SK-N-MC (cell line): ENCODE measurements at places on chromosomes 7 and 10.

GRCh38 chr7:34158368-34159153 is 253.2 kb downstream of the BMPER start:
- no peak for DNase-seq

GRCh38 chr10:63666836-63667383 is 145.7 kb downstream of the REEP3 start:
- DNase-seq = no peak

GRCh38 chr7:70696201-70696754 is 435.7 kb upstream of the GALNT17 start:
- no peak for DNase-seq

- DNase-seq = no peak
Measured at GRCh38 chr10:90167174-90168064, 466.0 kb downstream of the KIF20B start.

- DNase-seq = no peak
Measured at GRCh38 chr7:32117837-32118236, 47.6 kb upstream of the PDE1C start.

DNA sequence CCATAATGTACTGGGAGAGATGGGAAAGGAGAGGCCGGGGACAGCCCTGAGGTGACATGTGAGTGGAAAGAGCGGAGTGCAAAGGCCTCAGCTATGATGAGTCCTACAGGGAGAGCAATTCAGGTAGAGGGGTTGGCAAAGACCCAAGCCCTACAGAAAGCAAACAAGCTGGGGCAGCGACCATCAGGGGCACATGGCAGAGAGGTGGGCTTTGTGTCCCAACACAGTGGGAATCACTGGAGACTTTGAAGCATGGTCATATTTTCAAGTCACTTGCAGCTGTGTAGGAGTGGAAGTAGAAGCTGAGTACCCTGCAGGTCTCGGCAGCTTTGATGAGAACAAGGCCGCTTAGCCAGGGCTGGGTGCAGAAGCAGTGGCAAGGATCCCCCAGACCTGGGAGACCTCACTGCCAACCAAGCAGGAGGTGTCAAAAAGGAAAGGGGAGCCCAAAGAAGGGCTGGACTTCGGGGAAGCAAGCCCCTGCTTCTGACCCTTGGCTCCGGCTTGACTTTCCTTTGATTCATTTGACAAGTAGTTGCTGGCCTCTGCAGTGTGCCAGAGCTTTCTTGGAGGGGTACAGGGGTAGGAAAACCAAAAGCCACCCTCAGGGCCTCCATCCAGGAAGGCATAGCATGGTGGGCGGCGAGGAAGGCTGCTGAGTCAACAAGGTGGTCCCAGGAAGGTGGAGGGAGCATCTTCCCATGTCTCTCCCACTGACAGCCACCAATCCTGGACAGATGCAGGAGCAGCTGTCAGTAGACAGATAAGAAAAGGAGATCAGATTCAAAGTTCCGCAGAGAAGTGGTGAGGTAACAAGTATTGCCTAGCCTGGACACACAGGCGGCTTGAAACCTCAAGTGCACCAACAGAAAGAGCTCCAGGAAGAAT is 1.9 kb upstream of the PGAM2 start:
- no peak for DNase-seq

- no peak for DNase-seq
Measured at GRCh38 chr10:68981074-68981473, 7.5 kb upstream of the KIFBP start.

DNA sequence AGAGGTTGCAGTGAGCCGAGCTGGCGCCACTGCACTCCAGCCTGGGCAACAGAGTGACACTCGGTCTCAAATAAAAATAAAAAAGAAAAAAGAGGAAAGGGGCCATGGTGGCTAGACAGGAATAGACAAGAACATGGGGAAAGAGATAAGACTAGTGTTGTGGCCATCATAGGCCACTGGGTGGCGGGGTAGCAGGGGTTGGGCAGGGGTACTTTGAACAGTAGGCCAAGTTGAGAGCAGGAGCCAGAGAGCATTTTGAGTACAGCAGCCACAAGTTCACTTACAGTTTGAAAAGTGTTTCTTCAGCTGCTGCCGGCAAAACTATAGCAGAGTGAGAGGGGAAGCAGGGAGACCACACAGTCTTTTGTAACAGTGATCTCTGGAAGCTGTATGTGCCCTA is 656.0 kb downstream of the CNTNAP2 start:
- DNase-seq = no peak

GRCh38 chr7:86784765-86785164 is 141.1 kb downstream of the GRM3 start:
- DNase-seq = no peak

GRCh38 chr7:75573477-75574019 is 81.4 kb downstream of the SPDYE5 start:
- DNase-seq = no peak

- no peak for DNase-seq
Measured at GRCh38 chr7:7203813-7204575, 21.6 kb downstream of the C1GALT1 start.

DNA sequence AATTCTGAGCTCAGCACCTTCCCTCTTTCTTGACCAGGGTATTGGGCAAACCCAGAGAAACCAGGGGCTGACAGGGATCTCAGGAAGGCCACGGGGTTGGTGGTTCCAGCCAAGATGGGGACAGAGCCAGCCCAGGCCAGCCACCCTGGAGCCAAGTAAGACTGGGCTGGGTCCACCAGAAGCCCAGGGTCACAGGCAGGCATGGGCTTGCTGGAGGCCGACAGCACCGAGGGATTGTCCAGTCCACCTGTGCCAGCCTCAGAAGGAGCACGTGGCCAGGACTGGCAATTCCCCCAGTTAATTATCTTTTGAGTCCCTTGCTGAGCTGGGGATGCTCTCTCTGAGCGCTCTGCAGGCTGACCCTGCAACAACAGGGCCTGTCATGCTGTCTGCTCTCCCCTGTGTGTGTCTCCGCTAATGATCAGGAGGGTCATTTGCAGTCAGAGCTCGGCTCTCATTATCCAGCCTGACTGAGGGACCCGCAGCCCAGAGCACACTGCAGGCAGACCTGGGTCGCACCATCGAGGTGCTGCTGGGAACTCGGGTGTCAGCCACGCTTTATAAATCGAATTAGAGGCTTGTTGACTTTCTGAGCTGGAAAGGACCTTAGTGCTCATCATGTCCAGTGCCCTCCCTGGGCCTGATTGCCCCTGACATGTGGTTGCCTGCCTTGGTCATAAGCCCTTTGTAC is 69.5 kb upstream of the PPIF start:
- no peak for DNase-seq

DNA sequence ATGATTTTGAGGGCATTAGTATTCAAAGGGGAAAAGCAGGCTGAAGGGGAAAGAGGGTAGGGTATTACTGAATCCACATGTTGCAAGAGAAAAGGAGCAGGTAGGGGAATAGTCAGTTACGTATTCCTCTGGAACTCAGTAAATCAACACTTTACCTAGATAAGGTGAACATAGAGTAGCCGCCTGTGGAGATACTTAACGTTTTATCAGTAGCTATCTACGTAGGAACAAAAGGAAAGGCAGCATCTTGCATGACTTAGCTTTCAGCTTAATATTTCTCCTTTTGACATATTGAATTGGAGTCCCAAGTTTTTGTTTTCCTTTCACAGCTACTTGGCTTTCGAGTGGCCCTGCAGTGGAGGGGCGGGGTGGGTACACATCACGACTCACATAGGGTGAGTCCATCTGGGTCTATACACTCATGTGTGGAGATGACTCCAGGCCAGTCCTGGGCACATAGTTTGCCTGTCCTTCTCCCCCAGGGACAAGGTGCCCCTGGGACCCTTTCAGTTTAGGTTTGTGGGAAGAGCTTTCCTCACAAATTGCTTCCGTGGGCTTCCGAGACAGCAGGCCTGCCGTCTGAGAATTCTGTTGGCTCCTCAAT is 48.1 kb downstream of the CCNY start:
- DNase-seq = no peak

- no peak for DNase-seq
Measured at GRCh38 chr7:112892263-112892662, 102.1 kb upstream of the TMEM168 start.
